Epithelial cell of esophagus (primary cell): ENCODE measurements at places on chromosomes 2 and 18.

DNA sequence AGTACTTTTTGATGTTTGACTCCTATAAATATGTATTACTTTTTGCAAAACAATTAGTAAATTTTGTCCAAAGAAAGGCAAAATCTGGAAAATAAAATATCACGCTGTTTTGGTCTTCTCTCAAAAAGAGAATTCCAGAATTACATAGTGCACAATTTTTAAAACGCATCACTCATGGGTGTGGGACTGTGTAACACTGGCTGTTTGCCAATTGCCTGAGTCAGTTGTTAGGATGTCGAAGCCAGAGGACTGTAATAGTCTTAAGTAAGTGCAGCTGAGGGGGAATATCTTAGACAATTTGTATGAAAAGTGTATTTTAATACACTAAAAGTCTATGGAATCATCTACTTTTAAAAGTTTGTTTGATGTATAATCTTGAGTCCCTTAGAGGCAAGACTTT lies 24.1 kb upstream of the EPHA4 start:
- DNase-seq = peak; percentile 85

GRCh38 chr18:58373481-58373880 lies 255.4 kb downstream of the ALPK2 start:
- DNase-seq = no peak

GRCh38 chr18:9827793-9828505 lies 57.8 kb upstream of the TXNDC2 start:
- peak; percentile 99 for DNase-seq

- DNase-seq = no peak
Measured at GRCh38 chr18:29737620-29738019, 1304.9 kb downstream of the DSC3 start.

- no peak for DNase-seq
Measured at GRCh38 chr2:101858910-101859309, 132.8 kb upstream of the IL1R2 start.

- DNase-seq = peak; percentile 60
Measured at GRCh38 chr2:64374686-64375085, 79.3 kb upstream of the LGALSL start.

DNA sequence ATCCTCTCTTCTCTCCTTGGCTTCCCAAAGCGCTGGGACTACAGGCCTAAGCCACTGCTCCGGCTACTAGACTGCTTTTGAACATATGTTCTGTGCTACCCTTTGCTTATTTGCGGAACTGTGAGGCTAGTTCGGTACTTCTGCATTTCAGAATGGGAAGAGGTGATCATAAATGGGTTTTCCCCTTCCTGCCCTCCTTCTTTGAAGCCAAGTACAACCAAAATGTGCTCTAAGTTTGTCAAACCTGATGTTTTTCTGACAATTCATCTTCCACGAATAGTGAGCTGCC lies 1.7 kb upstream of the ESCO1 start:
- DNase-seq = no peak

- no peak for DNase-seq
Measured at GRCh38 chr2:97267411-97268074, 154.6 kb downstream of the ANKRD36 start.

GRCh38 chr2:169260246-169260645 lies 102.1 kb downstream of the LRP2 start:
- no peak for DNase-seq

- peak; percentile 25 for DNase-seq
Measured at GRCh38 chr2:45652090-45653031, 886 bp downstream of the PRKCE start.

DNA sequence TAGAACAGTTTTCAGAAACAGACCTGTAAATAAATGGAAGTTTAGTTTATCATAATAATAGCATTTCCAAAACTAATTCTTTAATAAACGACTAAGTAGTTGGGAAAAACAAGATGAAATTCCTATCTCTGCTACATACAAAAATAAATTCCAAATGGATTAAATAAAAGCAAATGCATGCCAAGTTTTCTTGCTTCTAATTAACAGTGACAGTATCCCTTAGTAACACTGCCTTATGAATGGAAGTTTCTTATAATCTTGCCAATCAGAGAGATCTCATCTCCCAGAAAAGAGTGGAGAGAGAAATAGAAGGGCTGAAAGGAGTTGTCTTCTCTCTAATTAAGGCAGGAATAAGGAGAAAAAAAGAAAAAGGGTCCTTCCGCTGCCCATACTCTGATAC lies 133.9 kb downstream of the GFPT1 start:
- DNase-seq = no peak

DNA sequence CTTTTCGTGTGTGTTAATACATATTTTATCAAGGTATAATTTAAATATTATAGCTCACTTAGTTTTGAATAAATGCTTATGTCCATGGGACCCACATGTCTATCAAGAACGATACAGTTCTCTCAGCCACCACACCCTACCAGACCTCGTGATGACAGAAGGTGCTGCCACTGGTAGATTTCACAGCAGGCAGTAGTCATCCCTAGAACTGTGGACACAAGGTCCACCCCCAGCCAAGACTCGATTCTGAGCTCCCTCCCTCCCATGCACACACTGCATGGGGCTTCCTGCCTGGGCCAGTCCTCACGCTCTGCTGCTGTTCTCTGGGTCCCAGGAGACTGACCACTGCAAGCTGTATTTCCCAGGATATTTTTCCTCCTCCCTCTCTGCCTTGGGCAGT lies 26.5 kb upstream of the CREB1 start:
- no peak for DNase-seq

DNA sequence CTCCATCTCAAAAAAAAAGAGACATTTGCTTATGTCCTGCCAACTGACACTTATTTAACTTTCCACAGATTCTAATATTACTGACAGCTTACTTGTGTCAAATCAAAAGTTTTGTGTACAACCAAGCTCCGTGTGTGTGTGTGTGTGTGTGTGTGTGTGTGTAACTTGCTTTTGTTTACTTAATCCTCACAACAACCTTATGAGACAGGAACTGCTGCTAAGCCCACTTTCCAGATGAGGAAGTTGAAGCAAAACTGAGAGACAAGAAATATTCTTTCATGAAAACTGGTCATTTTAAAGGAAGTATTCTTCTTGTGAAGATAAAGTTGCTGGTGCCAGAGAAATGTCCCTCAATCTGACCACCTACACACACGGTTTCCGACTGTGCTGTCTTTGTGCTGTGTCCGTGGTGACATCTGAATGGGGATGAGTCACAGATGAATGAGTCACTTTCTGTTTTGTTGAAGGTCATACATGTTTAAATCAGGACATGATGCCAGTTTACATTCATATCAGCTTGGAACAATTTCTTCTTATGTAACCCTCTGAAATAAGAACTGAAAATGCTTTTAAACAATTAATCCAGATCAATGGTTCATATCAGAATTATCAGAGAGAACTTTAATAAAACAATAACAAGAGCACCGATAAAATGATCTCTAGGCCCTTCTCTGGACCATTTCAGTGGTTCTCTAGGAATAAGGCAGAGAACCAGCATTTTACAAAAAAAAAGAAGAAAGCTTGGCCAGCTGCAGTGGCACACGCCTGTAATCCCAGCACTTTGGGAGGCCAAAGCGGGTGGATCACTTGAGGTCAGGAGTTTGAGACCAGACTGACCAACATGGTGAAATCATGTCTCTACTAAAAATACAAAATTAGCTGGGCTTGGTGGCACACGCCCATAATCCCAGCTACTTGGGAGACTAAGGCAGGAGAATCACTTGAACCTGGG lies 95.5 kb downstream of the THNSL2 start:
- DNase-seq = peak; percentile 48

DNA sequence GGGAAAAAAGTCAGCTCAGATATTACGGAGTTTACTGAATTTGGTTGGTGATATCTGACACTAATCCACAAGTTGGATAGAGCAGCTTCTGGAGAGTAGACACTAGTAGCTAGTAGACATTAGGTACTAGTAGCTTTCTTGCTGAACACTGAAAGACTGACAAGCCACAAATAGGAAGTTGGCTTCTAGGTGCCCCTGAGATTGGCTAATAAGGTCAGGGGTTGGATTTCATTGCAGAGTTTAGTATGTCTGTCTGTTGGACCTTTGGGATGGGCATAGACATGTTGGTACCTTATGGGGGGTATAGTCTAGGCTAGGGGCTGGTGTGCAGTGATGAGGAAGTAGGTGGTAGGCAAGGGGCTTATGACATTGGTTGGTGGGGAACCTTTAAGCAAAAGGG lies 164.9 kb upstream of the LRRTM1 start:
- DNase-seq = no peak

- DNase-seq = no peak
Measured at GRCh38 chr2:128638341-128639119, 319.9 kb upstream of the HS6ST1 start.

- DNase-seq = peak; percentile 46
Measured at GRCh38 chr2:86037141-86037794, 68.4 kb downstream of the POLR1A start.
